ENCODE measurements at places on chromosomes 11 and 22.

DNA sequence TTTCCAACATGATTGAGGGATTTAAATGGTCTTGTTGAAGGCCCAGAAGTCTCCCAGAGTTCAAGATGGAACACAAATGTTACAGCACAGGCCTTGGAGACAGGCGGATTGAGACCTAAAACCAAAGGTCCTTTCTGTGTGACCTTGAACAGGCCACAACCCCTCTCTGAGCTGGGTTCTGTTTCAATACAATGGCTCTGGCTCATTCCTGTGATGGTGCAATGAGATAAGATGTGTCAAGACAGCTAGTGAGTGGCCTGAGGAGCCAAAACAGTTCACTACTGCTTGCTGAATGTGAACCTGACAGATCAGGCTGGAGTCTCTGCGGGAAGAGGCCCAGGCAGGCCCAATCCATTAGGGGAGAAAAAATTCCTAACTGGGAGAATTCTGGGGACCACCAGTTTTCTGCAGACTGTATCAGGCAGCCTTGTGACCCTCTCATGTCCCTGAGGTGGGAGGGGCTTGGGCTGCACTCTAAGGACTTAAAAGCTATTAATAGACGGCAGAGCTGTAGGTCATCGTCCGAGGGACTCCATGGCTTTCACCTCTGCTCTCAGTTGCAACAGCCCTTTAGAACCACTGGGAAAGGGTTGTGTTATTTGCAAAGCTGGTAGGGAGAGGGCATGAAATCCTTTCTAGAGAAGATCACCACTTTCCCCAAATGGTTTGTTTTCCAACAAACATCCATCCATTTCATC, 126.1 kb upstream of the TEAD1 start:
- DNase-seq = no peak

DNA sequence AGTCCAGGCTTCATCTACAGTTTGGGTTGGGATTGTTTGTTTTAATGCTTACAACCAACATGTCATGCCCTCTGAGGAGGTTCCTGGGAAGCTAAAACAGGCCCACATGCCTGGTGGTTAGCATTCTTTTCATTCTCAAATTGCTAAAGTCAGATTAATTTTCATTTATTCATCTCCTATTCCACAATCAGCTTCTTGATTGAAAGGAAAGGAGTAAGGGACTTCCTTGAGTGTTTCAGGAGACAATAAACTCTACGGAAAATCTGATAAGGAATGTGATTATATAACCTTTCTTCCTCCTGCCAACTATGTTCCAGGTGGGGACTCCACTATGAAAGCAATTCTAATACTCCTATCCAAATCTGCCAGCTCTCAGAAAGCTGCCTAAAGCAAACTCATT, 30.8 kb downstream of the MRTFA start:
- DNase-seq = peak; percentile 69

DNA sequence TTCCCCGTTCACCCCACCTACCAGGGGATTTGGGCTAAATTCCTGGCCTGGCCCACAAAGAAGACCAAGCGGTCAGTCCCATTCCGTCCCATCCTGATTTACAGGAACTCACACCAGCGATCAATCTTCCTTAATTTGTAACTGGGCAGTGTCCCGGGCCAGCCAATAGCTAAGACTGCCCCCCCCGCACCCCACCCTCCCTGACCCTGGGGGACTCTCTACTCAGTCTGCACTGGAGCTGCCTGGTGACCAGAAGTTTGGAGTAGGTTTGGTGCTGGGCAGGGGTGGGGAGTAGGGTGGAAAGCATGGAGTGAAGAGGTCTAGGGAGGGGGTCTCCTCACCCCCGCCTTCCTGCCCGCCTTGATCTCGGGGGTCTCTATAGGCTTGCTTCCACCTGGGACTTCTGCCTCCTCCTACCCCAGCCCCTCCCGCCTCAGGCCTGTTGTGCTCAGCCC, at the start of gene SERPING1:
Gene SERPING1, plus strand, starts transcription at position 225 of the 455 bp plus-strand sequence. CDS start 586 bp downstream, outside the sequence.
- DNase-seq = peak; percentile 2

DNA sequence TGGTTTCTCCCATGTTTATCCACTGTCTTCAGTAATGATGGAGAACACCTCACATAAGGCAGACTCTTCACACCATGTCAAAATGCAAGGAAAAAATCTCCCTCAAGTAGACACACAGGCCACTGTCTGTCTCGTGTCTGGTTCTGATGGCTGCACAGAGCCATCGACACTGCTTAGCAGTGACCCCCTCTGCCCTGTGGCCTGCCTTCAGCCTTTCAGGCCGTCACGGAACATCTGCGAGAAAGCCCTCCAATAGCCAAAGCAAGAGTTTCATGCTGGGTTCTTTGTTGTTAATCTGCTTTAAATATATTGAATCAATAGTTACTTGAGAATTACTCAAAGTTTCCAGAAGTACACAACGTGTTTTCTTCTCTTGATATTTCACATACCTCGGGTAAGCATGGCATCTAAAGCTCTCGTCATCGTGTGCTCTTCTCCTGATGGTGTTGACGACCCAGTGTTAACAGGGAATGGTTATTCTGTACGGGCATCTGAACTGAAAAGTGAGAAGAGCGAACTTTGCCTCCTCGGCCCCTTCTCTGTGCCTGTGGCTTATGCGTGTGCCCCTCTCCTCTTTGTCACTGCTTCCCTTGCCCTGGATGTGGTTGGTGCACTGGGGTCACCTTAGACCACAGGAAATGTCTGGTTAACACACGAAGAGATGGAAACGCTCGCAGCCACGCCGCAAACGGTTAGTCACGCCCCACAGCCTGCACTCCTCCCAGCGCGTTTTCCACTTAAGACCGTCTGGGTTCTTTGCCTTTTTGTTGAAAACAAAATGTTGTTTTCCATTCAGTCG, 33.4 kb upstream of the CTTN start:
- no peak for DNase-seq

DNA sequence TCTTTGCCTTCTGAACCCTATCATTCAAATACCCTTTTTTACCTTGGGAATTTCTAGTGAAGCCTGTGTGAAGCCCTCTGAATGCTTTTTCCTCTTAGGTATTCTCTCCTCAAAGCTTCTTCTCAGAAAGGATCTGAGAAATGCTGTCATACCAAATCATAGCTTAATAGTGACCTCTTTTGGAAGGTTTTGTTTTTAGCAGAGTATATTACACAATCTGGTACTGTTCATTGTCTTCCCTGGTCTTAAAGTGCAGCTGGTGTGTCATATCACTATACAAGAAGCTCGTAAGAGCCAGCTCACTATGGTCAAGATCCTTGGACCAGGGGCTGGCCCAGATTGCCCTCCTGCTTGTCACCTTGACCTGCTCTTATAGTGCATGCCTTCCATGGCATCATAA, 204.4 kb upstream of the ANO5 start:
- DNase-seq = no peak

DNA sequence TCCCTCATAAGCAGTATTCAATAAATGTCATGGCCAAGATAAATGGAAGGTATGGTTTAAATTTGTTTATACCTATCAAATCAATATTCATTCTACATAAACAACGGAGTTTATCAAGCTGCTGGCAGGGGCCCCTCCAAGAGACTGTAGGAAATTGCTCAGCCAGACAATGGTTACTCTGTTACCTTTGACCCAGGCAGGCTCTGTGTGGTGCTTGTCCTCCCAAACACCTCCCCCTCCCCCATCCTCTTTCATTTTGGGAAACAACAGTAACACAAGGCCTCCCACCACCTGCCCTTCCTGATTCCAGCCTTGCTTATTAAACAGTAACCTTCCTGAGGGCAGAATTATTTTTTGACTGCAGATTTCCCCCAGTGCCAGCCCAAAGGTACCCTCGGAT, 10.5 kb upstream of the ZBTB16 start:
- no peak for DNase-seq

DNA sequence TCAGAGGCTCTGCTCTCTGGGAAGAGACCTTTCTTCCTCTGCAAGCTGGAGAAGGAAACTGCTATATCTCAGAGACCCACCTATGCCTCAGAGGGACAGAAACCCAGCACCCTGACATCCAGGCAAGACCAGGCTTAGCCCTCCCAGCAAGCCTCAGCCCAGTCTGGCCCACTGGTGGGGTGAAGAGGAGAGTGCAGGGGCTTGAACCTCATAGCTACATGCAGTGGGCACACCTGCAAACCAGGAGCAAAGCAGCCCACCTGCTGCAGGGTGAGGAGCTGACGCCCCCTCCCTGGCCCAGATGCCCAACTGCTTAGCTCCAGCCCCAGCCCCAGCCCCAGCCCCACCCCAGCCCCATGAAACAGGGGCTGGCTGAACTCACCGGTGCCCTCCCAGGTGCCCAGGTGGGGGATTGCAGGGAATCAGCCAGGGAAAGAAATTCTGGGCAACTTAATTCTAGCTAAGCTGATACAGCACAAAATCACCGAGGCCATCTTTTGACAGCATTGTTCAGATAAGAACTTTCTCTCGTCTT, 246.8 kb downstream of the BUD13 start:
- no peak for DNase-seq

- no peak for DNase-seq
Observed at GRCh38 chr11:34519595-34520235, 6.1 kb upstream of the ELF5 start.

DNA sequence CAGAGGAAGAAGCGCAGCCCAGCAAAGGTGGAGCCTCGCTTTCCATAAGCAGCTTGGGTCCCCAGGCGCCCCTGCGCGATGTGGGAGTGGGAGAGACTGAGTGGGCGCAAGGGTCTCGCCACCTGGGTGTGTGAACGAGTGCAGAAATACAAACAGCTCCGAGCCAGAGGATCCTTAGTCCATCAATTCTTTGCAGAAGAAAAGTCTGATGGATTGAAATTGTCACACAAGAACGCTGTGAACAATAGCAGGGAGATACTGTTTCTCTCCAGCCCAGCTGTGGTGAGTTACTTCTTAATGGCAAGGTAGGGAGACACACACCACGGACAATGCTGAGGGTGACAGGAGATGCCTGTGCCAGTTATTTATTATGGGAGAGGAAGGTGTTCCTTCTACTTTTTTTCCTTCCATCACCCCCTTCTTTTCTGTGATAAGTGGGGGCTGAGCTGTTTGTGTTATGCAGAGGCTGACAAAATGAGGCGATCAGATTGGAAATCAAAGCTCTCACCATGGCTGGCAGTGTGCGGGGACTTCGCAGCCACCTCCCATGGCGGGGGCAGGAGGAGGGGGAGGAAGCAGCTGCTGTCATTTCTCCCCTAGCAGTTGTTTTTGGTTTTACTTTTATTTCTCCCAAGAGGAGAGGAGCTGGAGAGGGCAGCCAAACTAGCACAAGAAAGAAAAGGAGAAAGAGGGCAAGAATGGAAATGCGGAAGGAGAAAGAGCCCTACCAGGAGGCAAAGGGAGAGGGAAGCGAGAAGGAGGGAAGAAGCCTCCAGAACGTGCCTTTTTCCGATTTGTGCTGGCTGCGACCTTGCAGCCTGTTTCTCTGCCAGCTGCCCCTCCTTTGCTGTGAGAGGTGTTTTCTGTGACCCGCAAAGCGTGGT, 755.8 kb downstream of the NTM start:
- DNase-seq = peak; percentile 54
